Urinary bladder (tissue), 4 donors: ENCODE measurements at places on chromosomes 3 and 15. TPM values are rescaled to one million over a fixed set of nuclear protein-coding genes. Genes with fewer than 3 reads are reported as not detected.

HHLA2 gene
- total RNA-seq, result not detected

TMEM207 gene
- not detected for total RNA-seq

GRCh38 chr3:17154221-17154620 is 269.5 kb downstream of the PLCL2 start:
- no peak for DNase-seq

DNA sequence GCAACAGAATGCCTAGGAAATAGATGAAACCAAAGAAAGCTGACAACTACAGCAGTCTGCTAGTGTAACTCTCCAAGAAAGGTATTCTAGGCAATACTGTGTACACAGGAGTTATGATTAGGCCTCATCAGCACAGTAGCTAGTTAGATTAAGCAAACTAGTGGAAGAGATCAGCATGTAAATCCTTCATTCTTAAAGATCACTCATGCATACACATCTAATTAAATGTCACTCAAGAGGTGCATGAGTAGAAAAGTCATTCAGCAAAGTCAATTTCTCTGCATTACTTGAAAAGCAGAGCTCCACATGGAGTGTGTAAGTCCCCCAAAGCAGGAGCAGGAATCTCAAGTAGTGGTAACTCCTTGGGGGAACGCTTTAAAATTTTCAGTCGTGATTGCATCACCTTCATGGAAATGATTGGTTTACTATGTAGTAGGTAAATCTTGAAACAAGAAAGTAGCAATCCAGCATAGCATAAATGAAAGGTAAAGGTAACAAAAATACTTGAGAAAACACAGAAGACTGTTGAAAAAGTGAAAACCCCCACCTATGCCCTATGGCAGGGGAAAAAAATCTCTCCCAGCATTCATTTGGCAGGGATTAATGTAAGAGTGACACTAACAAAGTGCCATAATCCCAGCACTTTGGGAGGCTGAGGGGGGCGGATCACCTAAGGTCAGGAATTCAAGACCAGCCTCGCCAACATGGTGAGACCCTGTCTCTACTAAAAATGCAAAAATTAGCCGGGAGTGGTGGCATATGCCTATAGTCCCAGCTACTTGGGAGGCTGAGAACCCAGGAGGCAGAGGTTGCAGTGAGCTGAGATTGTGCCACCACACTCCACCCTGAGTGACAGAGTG is 29.4 kb upstream of the PPIB start:
- DNase-seq, result no peak

DNA sequence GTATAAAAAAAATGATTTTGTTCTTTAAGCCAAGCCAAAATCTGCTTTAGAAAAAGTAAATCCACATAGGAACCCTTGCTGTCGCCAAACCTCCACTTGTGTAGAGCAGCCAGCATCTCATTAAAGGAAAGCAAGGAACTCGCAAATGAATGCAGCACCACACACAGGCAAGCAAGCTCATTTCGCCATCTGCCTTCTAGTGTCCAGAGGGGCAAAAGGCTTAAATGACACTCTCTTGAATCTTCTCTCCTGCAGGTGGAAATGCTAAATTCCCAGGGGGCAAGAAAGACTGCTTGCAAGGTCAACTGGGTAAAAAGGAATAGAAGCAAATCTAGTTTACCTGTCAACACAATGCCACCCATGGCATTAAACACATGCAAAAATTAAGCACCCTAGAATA is 2.4 kb downstream of the MB21D2 start:
- DNase-seq, result no peak

DNA sequence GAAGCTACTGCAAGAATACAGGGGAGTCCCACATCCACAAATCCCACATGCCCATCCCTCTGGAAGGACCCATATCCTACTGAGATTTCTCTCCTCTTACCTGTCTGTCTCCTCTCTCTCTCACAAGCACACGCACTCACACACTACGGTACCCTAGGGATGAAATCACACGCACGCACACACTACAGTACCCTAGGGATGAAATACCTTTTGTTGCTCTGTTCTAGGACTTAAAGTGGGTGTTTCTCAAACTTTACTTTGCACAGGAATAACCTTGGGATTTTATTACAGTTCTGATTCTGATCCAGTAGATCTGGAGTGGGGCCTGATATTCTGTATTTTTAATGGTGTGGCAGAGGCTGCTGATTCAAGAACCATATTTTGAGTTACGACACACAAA is 622.2 kb upstream of the ZNF385D start:
- no peak for DNase-seq

- no peak for DNase-seq
Observed at GRCh38 chr3:30473374-30474051, 132.9 kb upstream of the TGFBR2 start.

DNA sequence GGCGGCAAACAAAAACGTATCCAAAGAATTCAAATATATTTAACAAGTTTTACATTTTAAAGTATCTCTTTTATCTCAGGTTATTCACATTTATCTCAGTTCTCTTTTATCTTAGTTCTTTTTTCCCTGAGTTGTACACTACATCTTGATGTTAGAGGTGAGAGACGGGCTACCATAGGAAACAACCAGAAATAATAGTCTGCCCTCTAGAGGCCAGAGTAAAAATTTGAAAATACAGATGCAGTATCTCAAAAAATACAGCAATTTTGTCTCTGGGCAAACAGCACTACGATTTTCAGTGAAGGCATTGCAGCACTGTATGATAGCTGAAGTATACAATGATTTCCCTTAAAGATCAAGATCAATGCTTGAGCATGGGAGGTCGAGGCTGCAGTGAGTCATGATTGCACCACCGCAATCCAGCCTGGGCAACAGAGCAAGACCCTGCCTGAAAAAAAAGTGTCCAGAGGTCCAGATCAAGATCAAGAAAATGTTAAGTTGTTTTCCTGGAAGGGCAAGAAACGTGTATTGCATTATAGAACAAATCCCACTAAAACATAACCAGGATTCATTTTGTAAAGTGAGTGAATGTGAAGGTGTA is 82.6 kb upstream of the ATP11B start:
- no peak for DNase-seq
